ENCODE measurements at places on chromosomes 7 and 10. TPM values are rescaled to one million over a fixed set of nuclear protein-coding genes. Genes with fewer than 3 reads are reported as not detected.

Gene MORN4
- 19.5 TPM for total RNA-seq

Gene ZNF25
- total RNA-seq = 9.4 TPM

Gene ZNF804B
- not detected for total RNA-seq

Gene BUD23
- 231 TPM for total RNA-seq

Gene PSTK
- 9.5 TPM for total RNA-seq

Gene CDK1
- total RNA-seq = 193 TPM

Gene LBX1
- total RNA-seq = 0.12 TPM

Gene ZPBP
- total RNA-seq = not detected

- no peak for DNase-seq
Observed at GRCh38 chr10:128001849-128002248, 94.9 kb downstream of the PTPRE start.

DNA sequence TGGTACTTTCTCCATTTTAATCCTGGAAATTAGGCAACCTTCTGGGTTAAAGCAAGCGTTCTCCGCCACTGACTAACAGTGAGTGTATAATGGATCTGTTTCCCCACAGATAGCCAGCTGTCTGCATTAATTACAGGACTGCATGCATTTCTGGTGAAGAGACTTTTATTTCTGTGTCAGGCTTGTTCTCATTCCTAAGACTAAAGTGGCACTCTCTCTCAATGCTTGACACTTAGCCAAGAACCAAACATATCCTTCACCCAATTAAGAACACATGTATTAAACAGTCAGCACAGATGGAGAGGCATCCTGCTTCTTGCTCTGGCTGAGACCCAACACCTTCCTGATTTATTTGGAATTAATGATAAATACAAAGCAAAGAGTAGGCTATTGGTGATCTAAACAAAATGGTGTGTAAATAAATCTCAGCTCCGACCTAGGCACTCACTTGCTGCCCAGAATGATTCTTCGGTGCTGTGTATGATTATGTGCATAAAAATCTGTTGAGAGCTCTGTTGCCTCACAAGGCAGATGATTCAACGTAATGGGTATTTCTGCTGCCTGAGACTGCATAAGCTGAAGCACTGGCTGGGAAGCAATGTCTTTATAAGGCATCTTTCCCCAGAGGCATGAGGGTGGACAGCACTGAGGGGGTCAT is 16.8 kb downstream of the CALU start:
- no peak for DNase-seq

DNA sequence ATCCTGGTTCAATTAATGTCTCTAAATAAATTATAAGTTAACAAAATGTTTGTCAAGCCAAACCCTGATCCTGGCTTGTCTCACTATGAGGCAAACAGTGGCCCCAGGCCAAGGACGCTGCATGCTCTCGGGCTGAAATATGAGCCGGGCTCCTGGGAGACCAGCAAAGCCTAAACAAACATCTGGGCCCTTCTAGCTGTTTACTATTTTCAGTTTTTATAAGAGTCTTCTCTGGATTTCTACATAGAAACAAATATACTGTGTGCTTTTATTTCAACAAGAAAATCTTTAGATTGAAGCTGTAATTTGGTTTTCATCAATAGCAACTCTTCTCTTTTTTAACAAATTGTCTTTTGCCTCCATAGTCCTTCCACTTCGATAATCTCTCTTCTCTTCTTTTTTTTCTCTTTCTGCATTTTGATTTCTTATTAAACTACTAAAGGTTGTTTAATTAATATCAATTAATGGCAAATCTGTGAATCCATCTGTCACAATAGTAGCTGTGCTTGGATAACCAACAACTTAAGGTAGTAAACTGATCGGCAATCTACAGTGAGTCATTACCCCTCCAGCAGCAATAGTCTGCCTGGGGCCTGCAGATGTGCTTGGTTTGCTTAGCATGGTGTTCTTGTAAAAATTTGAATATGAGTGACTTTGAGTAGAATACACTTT is 83.3 kb upstream of the DNAJC1 start:
- DNase-seq = peak; percentile 60

- DNase-seq = no peak
Observed at GRCh38 chr10:88092973-88093372, 229.5 kb downstream of the PTEN start.

DNA sequence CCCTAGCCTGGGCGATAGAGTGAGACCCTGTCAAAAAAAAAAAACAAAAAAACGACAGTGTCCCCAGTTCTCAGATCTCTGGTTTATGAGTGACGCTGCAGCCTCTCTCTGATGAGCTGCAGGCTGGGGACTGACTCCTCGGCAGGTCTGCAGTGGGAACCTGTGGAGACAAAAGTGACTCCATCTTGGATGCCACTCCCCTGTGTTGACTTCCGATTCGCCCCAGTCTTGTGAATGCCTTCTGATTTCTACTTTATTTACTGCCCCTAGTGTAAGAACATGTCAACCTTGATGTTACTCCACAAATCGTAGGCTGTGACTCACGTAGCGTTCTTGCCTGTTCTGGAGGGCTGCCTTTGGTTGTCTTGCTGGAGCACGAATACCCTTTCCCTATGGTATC is 6.2 kb downstream of the TACR2 start:
- DNase-seq = no peak

- no peak for DNase-seq
Observed at GRCh38 chr7:137789215-137789882, 57.4 kb downstream of the DGKI start.

DNA sequence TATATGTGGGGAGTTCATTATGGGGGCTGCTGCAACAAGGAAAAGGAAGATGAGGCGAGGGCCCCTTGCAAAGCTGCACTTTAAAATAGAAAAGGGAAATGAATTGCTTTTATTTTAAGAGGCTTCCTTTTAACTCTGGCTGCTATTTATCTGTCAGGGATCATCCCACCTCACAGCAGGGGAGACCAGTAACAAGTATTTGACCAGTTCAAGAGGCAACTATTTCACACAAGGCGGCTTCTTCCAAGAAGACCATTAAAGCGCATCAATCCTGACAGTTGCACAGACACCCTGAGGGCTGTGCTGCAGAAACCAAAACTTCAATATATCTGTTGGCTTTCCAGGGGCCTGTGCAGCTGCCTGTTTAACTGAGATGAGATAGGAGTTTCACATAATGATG is 1009.2 kb downstream of the SORCS3 start:
- DNase-seq = no peak

DNA sequence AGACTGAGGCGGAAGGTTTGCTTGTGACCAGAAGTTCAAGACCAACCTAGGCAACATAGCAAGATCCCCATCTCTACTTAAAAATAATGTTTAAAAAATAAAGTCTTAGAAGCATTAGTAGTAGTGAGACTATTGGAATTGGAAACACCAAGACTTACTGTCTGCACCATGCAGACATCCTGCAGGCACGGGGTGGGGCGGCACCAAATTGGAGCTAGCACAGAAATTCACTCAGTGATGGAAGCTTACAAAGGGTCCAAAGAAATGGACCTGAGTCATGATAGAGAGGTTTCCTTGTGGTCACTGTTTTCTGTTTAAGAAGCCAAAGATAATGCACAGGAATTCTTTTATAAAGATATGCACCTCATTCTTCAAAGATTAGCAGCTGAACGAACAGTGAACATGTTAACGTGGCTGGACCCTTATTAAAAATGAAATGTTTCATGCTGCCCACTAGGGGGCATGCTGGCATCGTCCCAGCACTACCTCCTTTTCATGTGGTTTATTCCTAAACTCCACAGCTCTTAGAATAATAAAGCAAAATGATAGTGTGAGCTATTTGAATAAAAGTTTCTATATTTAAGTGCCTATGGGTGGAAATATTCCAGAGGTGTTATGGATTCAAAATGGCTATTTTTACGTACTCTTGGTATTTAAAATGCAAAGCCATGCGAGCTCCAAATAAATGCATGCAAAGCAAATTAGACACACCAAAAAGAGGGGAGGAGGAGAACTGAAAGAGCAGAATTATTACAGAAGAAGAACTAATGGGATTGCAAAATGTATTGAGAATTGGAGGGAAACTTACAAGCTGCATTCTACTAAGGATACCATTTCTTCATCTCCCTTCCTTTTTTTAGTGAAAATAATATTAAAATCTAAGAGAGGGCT is 28.6 kb downstream of the PDSS1 start:
- peak; percentile 38 for DNase-seq

- DNase-seq = no peak
Observed at GRCh38 chr7:45594745-45595535, 20.8 kb downstream of the ADCY1 start.

DNA sequence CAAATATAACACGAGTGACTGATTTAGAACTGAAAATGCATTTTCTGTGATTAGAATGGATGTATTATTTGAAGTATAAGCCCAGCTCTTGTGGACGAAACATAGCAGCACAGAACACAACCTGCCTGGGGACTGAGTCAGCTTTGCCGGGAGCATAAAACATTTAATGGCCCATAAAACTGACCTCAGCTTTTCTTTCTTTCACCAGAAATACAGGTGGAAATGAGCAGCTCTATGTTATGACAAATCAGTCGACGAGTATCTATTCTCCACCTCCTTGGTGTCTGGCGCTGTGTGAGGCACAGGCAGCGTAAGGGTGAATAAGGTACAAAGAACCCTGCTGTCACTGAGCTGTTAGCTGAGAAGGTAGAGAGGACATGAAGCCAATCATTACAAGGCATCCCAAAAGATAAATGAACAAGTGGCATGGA is 471.6 kb upstream of the AKR1E2 start:
- no peak for DNase-seq

DNA sequence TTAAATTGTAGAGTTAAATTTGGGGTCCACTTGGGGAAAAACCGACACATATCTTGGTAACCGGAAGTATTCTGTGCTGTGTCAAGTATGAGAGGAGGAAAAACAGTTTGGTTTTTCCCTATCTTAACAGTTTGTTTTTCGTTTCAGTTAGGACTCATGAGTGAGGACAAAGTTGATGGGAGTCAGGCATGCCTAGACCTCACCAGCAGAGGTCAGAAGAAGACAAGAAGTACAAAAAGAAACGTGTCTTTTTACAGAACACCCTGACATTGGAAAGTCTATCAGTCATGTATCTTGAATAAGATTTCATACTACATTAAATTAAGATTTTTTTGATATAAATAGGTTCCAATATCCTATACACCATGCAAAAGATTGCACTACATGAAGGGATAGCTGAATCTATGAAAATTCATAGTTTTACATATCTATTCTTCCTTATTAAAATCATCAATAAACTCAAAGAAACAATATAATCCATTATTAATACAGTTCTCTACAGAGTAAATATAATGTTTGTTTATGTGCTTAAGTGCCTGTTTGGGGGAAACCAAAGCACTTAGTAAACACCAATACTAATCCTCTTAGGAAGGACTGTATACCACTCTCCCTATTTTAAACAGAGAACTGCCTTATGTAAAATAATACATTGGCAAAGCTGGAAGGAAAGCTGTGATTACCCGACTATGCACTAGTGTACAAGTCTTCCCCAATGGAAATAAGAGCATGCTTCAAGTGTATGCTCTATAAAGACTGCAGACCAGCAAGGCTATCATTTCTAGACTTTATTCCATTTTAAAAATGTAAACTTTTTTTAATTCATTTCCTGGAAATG is 95.6 kb downstream of the USP6NL start:
- peak; percentile 60 for DNase-seq

GRCh38 chr10:104351061-104351702 is 2.5 kb upstream of the CFAP58 start:
- DNase-seq = no peak

GRCh38 chr7:45130910-45131309 is 19.4 kb upstream of the TBRG4 start:
- DNase-seq = no peak

DNA sequence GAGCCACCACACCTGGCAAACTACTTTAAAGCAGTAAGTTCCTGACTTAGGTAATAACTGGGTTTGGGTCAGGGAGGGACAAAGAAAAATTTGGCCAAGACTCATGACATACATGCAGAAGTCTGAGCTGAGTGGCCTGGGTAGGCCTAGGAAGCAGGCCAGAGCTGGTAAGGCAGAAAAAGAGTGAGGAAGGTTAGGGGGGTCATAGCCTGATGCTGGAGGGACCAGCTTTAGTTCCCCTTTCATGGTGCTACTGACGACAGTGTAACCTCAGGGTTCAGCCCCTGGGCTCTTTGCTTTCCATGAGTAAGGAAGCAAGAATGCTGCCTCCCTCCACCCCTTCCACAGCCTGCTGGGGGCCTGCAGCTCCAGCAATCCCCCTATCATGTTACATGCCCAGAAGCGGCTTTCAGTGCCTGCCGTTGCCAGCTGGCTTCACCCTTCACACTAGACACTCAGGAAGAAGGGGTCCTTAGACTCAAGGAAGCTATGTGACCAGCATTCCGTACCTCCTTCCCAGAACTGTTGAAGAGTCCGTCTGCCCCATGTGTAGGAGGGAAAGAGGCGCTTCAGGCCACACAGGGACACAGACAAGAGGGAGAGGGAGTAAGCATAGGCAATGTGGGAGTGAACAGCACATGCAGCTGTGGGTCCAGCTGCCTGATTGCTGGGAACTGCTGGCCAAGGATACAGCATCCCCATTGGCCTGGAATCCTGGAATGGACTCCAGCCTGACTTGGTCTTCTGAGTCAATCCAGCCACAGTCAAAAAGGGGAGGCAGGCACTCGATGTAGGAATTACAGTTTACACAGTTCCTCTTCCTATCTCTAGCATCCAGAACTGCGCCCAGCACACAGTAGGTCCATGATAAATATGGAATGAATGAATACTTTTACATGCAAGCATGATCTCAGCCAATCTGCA is 4.1 kb upstream of the PLAU start:
- DNase-seq = peak; percentile 47

GRCh38 chr7:120986650-120987049 is 1.9 kb upstream of the CPED1 start:
- no peak for DNase-seq

GRCh38 chr7:91614431-91614830 is 266.1 kb downstream of the MTERF1 start:
- no peak for DNase-seq

DNA sequence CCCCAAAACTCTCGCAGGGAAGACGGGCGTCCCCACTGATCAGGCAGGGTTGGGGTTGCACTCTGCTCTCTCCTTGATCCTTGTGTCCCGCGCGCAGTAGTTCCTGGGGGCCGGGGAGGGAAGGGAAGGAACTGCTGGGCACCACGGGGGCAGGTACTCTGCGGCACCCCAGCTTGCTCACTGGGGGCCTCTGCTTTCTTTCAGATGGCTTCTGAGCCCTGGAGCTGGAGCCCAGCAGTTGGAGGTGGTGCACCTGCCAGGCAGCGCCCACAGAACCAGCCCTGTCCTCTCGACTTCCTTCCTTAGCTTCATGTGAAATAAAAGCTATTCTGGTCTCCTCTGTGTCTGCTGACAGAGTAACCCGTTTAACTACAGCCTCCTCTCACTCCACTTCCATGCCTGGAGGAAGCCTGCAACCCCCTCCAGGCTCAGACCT is 12.2 kb downstream of the PLAC9 start:
- DNase-seq = no peak

- DNase-seq = no peak
Observed at GRCh38 chr10:47289921-47290320, 10.1 kb upstream of the GDF10 start.

Data from NCI-H460 (cell line).